ENCODE measurements at places on chromosomes 4 and X. TPM values are rescaled to one million over a fixed set of nuclear protein-coding genes. Genes with fewer than 3 reads are reported as not detected.

Gene MBNL3
- 3.5 TPM for total RNA-seq

GRCh38 chr4:139968831-139969230 is 185.2 kb downstream of the MAML3 start:
- ATAC-seq: no peak

- ATAC-seq: peak; percentile 48
Measured at GRCh38 chr4:161254375-161254774, 909.4 kb downstream of the FSTL5 start.

DNA sequence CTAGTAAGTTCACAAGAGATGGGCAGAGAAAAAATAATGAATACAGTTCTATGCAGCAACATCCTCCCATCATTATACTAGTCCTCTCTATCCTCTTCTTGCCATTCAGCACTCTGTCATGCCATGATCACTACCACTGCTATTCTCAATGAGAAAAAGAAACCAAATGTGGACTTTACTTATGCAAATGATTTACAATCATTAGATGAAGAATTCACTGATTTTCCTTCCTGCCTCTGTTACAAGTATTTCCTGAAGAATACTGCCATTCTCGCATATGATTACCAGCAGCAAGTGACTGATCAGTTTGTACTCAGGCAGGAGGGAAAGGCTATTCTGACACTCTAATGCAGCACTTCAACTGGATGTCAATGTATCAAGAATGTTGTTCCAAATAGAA is 50.3 kb downstream of the WDFY3 start:
- ATAC-seq: peak; percentile 59

DNA sequence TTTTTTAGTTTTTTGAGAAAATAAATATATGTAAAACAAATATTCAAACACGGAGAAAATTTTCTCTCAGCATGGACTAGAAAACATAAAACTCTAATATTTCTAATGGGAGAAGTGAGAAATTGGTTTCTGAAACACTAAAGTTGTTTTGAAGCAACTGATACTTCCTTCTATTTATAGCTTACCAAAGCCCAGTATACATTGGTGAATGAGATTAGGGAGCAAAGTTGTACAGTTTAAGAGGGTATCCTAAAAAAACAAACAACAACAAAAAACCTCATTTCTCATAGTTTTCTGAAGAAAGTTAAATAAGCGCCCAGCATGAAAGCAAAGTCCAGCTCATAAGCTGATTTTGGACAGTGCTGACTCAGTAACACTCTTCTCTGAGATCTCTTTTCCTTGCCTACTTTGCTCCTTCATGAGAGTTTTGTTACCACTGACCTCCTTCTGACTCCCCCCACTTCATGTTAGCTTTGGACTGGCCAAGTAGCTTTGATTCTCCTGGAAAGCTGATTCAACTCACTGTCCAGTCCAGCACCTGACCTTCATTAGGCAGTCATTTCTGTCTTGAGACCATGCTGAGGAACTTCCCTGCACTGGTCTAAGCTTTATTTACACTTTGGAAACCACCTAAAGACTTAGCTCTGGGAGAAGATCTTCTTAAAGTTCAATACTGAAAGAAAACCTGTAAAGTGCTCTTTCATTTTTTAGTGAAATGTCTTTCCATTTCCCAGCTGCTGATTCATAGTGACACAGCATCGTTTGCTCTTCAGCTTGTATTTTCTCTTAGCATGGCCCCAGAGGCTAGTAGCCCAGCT is 21.8 kb upstream of the P2RY10 start:
- ATAC-seq: no peak
